ENCODE measurements at places on chromosomes 4 and X.

GRCh38 chrX:39605183-39605582 is 492.6 kb downstream of the BCOR start:
- peaks cover 5% of the 10 kb centered on the region for H3K4me1 ChIP-seq
- H3K27ac ChIP-seq = no peak overlapping the region
- no peak overlapping the region for H3K4me3 ChIP-seq
- no peaks in the 10 kb centered on the region for H3K27me3 ChIP-seq
- DNase-seq = no peak

- no peak overlapping the region for H3K27ac ChIP-seq
- no peaks in the 10 kb centered on the region for H3K36me3 ChIP-seq
- no peak for DNase-seq
- H3K4me3 ChIP-seq = peak overlapping the region; percentile 12
- peaks cover 50% of the 10 kb centered on the region for H3K27me3 ChIP-seq
Measured at GRCh38 chrX:54415534-54416350, 24.5 kb upstream of the TSR2 start.

- H3K4me1 ChIP-seq = peaks cover 15% of the 10 kb centered on the region
- H3K27me3 ChIP-seq = peaks cover 15% of the 10 kb centered on the region
- DNase-seq = no peak
- no peak overlapping the region for H3K4me3 ChIP-seq
Measured at GRCh38 chr4:110004556-110004955, 91.9 kb downstream of the EGF start.

DNA sequence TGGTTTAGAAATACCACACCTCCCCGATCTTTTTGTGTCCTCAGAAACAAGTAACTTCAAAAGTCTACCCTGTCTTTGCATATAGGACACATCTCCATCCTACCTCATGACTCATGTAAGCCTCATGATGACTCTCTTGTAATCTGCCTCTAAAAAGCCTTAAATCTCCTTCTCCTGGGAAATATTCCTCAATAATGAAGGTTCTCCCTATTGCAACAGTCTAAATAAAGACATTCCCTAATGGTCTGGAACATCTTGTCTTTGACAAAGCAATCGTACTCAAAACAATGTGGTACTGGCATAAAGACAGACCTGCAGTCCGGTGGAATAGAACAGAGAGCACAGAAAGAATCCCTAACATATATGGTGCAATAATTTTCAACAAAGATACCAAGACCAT is 257.7 kb downstream of the OPHN1 start:
- no peak overlapping the region for H3K4me3 ChIP-seq
- no peak for DNase-seq
- no peaks in the 10 kb centered on the region for H3K27me3 ChIP-seq
- H3K4me1 ChIP-seq = peaks cover 14% of the 10 kb centered on the region
- peaks cover 11% of the 10 kb centered on the region for H3K36me3 ChIP-seq

DNA sequence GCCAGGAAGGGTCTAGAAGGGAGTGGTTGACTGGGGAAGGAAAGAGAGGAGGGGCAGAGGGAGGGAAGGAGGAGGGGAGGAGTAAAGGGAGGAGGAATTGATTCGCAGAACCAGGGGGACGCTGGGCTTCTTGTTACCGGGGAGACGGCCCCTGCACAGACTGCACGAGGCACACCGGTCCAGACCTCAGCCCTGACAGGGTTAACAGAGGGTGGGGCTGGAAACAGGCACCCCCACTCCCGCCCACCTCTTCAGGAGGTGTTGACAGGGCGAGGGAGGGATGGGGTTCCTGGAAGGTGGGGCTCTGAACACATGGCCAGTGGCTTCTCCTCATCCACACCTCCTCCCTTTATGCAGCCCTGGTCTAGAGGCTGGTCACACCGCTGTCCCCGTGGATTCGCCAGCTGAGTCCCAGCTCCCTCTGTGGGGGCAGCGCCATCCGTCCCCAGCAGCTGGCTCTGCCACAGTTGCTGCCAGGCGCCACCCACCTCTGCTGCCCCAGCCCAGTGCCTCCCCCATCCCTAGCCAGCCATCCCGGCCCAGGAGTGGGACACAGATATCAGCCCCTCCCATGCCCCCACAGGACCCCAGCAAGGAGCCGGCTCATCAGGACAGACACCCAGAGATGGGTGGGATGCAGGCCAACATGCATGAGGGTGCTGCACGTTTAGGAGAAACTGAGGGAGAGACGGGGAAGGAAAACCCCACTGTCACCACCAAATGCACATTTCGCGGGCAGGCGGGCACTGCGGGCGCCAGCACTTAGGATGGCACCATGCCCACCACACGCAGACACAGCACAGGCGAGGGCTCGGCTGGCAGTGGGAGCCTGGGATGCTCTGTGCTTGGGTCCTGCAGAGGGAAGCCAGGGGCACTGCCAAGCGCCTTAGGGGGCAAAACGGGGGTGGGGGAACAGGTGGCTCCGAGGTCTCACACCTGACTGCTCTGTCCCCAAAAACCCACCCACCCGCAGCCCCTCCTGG is 87.6 kb downstream of the ABLIM2 start:
- no peaks in the 10 kb centered on the region for H3K4me1 ChIP-seq
- no peak for DNase-seq
- no peak overlapping the region for H3K27ac ChIP-seq
- H3K27me3 ChIP-seq = peaks cover 4% of the 10 kb centered on the region
- H3K4me3 ChIP-seq = no peak overlapping the region

GRCh38 chr4:10115271-10115796 is 1.3 kb downstream of the WDR1 start:
- no peak for DNase-seq
- peak overlapping the region; percentile 96 for H3K4me3 ChIP-seq
- no peaks in the 10 kb centered on the region for H3K27me3 ChIP-seq
- H3K36me3 ChIP-seq = peaks cover 57% of the 10 kb centered on the region
- H3K27ac ChIP-seq = peak overlapping the region; percentile 87

- DNase-seq = no peak
- no peaks in the 10 kb centered on the region for H3K4me1 ChIP-seq
- H3K4me3 ChIP-seq = no peak overlapping the region
- H3K27me3 ChIP-seq = no peaks in the 10 kb centered on the region
- H3K27ac ChIP-seq = no peak overlapping the region
Measured at GRCh38 chr4:28211676-28212470, 1351.2 kb downstream of the STIM2 start.

- H3K27ac ChIP-seq = no peak overlapping the region
- H3K36me3 ChIP-seq = no peaks in the 10 kb centered on the region
- no peak overlapping the region for H3K4me3 ChIP-seq
- no peak for DNase-seq
- H3K4me1 ChIP-seq = no peaks in the 10 kb centered on the region
Measured at GRCh38 chr4:52945326-52945898, 83.3 kb downstream of the RASL11B start.

DNA sequence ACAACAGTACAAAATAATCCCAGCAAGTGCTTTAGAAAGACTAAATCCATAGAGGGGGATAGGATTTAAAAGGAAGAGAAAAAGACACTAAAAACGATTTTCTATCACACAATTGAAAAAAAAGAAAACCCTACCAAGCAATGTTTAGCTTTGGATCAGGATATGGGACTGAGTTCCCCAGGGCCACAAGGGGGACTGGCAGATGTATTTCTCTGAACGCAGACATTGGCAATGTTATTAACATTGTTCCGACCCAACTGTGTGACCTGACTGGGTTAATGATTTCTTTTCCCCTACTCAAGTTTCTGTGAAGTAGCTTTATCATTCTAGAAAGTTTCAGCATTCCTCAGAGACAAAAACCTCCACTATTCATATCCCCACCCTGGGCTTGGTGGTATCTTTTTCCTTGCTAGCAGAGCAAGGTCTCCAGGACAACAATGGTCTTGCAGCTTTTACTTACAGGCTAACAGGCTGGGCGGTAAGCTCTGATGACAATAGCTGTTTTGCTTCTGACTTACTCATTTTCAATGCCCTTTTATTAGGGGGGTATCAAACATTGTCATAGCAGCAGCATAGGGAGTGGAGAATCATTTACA is 25.8 kb downstream of the SLC7A11 start:
- no peaks in the 10 kb centered on the region for H3K27me3 ChIP-seq
- DNase-seq = no peak
- H3K4me3 ChIP-seq = no peak overlapping the region
- H3K4me1 ChIP-seq = no peaks in the 10 kb centered on the region

GRCh38 chrX:46712764-46713163 is 46.2 kb downstream of the SLC9A7 start:
- peak overlapping the region; percentile 86 for H3K27ac ChIP-seq
- no peaks in the 10 kb centered on the region for H3K27me3 ChIP-seq
- no peak for DNase-seq
- peaks cover 20% of the 10 kb centered on the region for H3K36me3 ChIP-seq
- no peak overlapping the region for H3K4me3 ChIP-seq

DNA sequence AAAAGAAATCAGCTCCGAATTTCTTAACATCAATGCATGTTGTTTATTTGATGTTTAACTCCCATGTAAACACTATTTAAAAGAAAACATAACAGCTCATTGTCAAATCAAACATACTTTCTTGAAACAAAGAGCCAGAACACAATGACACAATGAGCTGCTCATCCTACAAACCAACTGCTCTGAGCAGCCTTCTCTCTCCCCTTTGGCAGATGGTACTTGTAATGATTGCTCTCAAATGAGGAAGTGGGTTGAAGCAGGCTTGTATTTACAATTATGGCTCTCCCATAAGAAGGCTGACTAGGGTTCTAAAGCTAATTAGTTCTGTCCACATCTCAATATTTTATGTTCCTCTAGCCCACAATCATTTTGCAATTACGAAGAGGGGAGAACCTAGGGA is 637.8 kb upstream of the ADGRL3 start:
- no peak overlapping the region for H3K4me3 ChIP-seq
- no peaks in the 10 kb centered on the region for H3K36me3 ChIP-seq

GRCh38 chr4:8010618-8011017 is 71.0 kb upstream of the AFAP1 start:
- no peaks in the 10 kb centered on the region for H3K36me3 ChIP-seq
- H3K4me1 ChIP-seq = no peaks in the 10 kb centered on the region
- no peak for DNase-seq
- H3K27me3 ChIP-seq = peaks cover 2% of the 10 kb centered on the region
- no peak overlapping the region for H3K4me3 ChIP-seq
- no peak overlapping the region for H3K27ac ChIP-seq

GRCh38 chr4:185512516-185512915 is 22.8 kb downstream of the PDLIM3 start:
- H3K27me3 ChIP-seq = peaks cover 71% of the 10 kb centered on the region
- no peaks in the 10 kb centered on the region for H3K36me3 ChIP-seq
- no peak for DNase-seq
- peaks cover 7% of the 10 kb centered on the region for H3K4me1 ChIP-seq

DNA sequence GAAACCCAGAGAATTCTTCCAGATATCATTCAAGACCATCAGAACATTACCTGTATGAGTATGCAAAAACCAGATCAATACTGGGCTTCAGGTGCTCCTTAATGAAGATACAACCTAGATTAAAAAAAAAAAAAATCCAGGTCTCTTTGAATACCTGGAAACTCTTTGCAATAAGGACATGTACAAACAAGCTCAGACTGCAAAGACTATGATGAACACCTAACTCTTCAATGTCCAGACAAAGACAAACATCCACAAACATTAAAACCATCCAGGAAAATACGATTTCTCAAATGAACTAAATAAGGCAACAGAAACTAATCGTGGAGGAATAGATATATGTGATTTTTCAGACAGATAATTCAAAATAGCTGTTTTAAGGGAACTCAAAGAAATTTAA is 38.7 kb downstream of the NLRP2B start:
- H3K36me3 ChIP-seq = no peaks in the 10 kb centered on the region
- no peaks in the 10 kb centered on the region for H3K27me3 ChIP-seq
- no peak overlapping the region for H3K27ac ChIP-seq
- DNase-seq = no peak
- H3K4me1 ChIP-seq = no peaks in the 10 kb centered on the region

- H3K27me3 ChIP-seq = no peaks in the 10 kb centered on the region
- H3K36me3 ChIP-seq = no peaks in the 10 kb centered on the region
- no peak for DNase-seq
Measured at GRCh38 chr4:30855232-30855631, 135.1 kb downstream of the PCDH7 start.

DNA sequence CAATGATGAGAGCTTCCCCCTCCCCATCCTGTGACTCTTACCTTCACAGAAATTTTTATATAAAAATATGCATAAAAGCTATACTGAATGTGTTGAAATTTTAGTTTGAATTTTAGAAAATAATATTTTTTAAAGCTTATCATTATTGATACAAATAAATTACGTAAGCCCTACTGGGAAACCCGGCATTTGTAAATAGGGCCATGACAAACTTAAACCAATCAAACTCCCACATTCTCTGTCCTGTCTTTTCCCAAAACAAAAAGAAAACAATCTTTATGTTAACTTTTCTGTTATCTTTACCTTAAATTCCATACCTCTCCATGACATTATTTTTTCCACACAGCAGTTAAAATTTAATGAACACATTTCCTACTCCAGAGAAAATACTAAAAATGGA is 2.6 kb downstream of the CNOT6L start:
- H3K27ac ChIP-seq = no peak overlapping the region
- H3K27me3 ChIP-seq = no peaks in the 10 kb centered on the region
- H3K36me3 ChIP-seq = peaks cover 33% of the 10 kb centered on the region
- peaks cover 45% of the 10 kb centered on the region for H3K4me1 ChIP-seq

DNA sequence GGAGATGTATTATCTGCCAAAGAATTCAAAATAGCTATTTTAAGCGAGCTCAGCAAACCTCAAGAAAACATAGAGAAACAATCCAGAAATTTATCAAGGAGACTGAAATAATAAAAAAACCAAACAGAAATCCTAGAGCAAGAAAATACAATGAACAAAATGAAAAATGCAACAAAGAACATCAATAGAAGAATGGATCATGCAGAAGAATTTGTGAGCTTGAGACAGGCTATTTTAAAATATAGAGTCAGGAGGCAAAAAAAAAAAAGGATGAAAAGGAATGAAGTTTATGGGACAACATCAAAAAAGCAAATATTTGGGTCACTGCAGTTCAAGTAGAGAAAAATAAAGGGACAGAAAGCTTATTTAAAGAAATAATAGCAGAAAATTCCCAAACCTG is 29.1 kb downstream of the CENPE start:
- H3K27me3 ChIP-seq = no peaks in the 10 kb centered on the region
- DNase-seq = no peak
- H3K36me3 ChIP-seq = peaks cover 74% of the 10 kb centered on the region
- no peak overlapping the region for H3K4me3 ChIP-seq

GRCh38 chr4:86497980-86498862 is 95.9 kb upstream of the PTPN13 start:
- H3K27me3 ChIP-seq = peaks cover 18% of the 10 kb centered on the region
- peaks cover 5% of the 10 kb centered on the region for H3K4me1 ChIP-seq
- no peak for DNase-seq
- H3K4me3 ChIP-seq = no peak overlapping the region

Measured in T-helper 2 cell treated with Interferon-gamma antibody and Interleukin-4, amounts not matched to agents 5 μg/mL and 100 μg/mL, for 36 hours (primary cell).